ENCODE measurements at places on chromosomes 1 and 21.

DNA sequence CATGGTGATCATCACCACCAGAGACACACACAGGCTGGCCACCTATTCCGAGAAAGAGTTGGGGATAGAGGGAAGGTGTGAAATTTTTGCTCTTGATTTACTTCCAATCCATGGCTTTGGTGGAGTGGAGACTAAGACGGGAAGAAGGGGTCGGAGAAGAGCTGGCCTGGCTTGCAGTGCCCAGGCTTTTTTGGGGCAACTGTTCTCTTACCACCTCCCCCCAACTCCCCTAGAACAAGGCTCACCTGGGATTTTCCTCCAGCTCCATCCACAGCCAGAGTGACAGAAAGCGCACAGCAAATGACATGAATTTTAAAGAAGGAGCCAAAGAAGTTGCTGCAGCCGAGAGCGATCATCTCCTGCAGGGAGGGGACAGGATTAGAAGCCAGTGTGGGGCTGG lies 16.0 kb downstream of the SLC26A9 start:
- peak; percentile 12 for DNase-seq

GRCh38 chr1:167440345-167440744 lies 78.0 kb downstream of the CD247 start:
- no peak for DNase-seq

DNA sequence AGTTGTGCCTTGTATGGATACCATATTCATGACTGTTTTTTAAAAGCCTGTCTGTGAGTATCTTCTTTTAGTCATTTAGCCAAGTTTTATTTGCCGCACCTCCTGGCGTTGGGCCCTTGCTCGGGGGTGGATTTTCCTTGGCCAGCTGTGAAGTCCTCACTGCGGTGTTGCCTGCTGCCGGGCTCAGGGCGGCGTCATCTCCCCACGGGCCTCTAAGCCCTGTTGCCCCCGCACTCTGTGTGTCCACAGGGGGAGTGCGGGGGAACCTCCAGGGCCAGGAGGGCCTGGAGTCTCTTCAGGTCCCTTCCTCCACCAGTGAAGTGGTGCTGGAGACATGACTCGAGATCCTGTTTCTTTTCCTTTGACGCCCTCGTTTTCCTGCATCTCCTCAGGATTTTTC lies 65.8 kb upstream of the DIP2A start:
- no peak for DNase-seq

DNA sequence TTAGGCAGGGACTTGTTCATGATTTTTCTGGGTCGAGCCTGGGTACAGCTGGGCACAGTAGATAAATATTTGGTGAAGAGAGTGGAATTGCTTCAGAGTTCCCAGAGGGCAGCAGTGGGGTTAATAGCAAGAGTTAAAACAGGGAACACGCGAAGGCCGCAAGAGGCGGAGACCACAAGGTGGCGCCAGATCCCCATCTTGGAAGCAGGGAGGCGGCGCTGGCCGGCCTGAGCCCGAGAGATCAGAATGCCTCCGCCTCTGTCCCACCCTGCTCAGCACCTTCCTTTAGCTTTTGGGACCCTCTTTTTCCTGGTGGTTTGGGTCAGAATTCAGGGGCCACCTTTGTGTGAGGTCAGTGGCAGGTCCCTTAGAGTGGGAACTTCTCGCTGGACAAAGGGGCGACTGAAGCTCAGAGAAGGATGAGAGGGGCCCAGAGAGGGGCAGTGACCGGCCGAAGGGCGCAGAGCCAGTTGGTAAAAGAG lies 6.5 kb upstream of the PADI2 start:
- peak; percentile 90 for DNase-seq

DNA sequence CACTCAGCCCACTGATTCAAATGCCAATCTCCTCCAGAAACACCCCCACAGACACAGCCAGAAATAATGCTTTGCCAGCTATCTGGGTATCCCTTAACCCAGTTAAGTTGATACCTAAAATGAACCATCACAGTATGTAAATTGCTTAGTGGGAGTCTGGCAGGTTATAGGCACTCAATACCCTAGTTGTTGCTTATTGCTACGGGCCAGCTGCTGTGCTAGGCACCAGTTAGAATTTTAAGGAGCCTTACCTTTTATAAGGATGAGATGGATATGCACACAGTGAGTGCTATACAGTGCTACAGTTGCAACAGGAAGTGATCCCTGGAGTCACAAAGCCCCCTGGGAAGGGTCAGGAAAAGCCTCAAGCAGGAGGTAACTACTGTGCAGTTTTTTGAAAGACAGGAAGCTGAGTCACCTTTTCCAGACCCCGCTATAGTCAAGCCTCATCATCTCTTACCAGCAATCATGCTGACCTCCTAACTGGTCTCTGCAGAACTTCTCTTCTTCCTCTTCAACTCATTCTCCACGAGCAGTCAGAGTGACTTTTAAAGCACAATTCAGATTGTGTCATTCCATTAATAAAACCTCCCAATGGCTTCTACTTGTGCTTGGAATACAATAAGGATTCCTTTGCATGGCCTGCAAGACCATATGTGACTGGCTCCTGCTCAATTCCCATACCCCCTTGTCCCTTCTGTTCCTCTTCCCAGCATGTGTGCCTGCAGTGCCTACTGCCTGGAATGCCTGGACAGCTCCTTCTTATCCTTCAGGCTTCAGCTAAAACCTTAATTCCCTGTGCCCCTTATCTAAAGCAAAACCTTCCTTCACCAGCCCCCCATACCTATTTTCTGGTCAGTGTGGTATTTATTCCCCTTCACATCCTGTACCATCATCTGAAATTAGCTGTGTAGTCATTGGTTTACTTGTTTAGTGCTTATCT lies 10.4 kb upstream of the TLR5 start:
- no peak for DNase-seq

GRCh38 chr1:158053276-158053675 lies 59.8 kb downstream of the KIRREL1 start:
- no peak for DNase-seq

- no peak for DNase-seq
Measured at GRCh38 chr1:90841473-90841872, 124.4 kb upstream of the BARHL2 start.

DNA sequence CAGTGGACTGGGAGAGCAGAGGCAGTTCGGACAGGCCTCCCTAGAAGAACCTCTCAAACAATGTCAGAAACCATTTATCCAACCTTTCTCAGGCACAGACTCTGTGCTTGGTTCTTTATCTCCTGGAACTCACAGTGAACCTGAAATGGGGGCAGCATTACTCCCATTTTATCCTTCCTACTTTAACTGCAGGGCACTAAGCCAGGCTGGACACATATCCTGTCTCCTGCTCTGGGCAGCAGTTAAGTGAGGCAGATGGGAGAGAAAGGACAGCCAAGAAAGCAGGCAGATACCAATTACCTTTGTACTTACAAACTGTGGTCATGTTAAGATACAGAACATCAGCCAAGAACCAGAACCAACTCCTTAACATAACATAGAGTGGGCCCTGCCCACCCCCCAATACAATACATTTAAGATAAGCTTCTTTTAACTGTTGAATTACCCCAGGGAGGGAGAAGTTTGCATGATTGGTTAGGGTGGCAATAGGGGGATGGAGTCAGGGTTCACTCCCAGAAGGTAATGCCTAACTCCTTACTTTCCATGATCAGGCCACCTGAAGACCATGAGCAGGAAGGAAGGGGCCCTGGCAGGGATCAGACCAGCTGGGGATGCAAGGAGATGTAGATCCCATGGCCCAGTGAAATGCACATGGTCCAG lies 10.9 kb downstream of the KDF1 start:
- no peak for DNase-seq

- no peak for DNase-seq
Measured at GRCh38 chr1:89757532-89757931, 63.3 kb upstream of the LRRC8D start.

- DNase-seq: no peak
Measured at GRCh38 chr1:36540056-36540455, 57.3 kb upstream of the CSF3R start.

DNA sequence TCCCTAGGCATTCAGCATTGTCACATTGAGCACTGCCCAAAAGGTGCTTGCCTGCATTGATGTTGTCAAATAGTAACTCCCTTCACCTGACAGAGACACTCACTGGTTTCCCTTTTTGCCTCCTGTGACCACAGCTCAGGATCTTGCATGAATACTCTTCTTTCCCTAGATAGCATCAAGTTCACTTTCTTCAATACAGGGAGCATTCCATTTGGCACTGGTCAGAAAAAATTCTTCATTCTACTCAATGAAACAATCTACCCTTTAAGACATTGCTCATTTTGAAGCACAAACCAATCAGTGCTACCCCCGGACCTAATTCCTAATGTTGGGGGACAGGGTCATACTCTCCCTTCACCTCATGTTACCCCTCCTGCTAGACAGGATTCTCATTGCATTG lies 319.0 kb upstream of the SNX7 start:
- DNase-seq: no peak

GRCh38 chr1:3899754-3900149 lies 320 bp downstream of the C1orf174 start:
- no peak for DNase-seq

DNA sequence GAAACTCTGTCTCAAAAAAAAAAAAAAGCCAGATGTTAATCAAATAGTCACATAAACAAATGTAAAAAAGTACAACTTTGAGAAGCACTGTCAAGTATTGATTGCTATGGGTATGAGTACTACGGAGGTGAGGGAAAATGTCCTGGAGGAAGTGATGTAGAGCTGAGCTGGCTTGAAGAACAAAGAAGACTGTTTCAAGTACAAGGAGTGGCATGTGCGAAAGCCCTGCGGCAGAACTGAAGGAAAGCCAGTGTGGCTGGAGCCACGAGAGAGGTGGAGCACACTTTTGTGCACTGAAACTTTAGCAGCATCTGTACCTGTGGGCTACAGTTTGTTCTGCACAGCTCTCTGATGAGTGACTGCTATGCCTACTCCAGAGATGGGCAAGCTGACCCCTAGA lies 5.4 kb upstream of the RPS6KA1 start:
- DNase-seq: no peak

- DNase-seq: peak; percentile 82
Measured at GRCh38 chr1:2459757-2460156, 16.3 kb upstream of the PLCH2 start.

DNA sequence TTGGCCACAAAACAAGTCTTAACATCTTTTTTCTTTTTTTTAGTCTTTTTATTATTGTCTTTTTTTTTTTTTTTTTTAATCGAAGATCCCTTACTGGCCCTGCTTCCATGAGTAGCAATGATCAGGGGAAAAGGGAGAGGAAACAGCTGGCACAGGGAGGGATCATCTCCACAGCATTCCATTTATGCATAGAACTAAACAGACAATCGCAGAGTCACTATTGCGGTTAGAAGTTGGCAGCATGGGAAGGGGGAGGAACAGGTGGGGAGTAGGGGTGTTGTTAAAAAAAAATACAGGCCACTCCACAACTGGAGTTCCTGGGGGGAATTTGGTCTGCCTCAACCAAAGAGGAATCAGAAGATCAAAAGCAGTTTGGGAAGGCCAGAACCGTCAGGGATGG lies 55.4 kb downstream of the C1orf185 start:
- DNase-seq: no peak

DNA sequence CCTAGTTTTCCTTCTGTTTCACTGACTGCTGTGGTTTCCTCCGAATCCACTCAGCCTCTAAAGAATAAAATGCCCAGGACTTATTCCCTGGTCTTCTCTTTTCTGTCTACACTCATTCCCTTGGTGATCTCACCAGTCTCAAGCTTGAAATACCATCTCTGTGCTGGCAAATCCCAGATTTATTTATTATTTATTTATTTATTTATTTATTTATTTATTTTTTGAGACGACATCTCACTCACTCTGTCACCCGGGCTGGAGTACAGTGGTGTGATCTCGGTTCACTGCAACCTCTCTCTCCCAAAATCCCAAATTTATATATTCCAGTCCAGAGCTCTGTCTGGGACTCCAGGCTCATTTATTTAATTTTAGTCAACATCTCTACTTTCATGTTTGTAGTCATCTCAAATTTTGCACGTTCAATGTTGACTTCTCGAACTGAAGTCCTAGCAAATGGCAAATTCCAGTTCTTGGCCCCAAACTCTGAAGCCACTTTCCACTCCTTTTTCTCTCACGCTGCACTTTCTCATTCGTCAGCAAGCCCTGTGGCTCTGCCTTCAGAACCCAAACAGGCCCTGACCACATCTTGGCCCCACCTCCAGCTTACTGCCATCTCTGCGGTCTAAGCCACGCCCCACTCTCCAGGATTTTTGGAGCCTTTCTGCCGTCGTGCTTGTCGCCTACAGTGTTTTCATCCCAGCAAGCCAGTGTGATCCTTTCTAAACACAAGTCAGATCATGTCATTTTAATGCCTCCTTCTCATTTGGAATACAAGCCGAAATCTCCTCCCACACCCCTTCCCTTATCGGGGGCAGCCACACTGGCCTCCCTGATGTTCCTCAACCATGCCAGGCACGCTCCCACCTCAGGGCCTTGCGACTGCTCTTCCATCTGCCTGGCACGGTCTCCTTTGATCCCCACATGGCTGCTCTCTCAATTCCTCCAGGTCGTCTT lies 14.2 kb upstream of the TENT5B start:
- DNase-seq: no peak

DNA sequence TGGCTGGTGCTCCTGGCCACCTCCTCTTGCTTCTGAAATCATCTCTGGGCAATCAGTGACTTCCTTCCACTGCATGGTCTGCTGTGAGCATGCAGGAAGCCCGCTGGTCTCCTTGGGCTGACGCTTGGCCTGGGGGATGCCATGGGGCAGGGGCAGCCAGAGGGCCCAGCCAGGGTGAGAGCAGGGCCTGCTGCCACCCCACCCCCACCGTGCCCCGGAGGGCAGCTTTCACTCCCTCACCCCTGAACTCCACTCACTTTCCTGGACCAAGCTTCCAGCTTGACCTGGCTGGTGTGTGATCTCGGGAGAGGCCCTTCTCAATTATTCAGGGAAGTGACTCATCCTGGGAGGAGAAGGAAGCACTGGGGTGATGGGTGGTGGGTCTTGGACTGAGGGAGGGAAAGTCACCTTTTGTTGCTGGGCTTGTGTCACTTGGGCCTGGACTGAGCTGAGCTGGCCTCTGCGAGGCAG lies 270.2 kb upstream of the CSF3R start:
- no peak for DNase-seq

DNA sequence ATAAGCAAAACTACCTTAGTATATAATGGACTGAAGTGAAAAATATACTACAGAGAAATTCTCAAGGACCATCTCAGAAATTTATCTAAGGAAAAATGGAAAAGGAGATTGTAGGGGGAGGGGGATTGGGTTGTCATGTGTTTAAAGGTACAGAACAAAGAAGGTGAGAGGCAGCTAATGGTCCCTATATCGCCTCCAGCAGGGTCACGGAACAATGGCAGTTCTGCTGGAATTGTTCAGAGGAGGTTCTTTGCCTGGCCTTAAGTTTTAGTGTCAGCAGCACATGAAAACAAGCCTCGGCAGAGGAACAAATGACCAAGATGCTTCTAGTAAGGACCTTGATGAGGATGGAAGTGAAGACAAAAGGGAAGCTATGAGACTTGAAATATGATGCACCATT lies 42.0 kb upstream of the RGS2 start:
- no peak for DNase-seq

GRCh38 chr1:156643049-156643777 lies 1.3 kb downstream of the BCAN start:
- DNase-seq: no peak

GRCh38 chr1:52963101-52963500 lies 36.0 kb downstream of the SCP2 start:
- no peak for DNase-seq
